T-cell (primary cell): ENCODE measurements at places on chromosomes 13 and 19. TPM values are rescaled to one million over a fixed set of nuclear protein-coding genes. Genes with fewer than 3 reads are reported as not detected.

The ZNF723 gene
- not detected for total RNA-seq

The FAM83E gene
- total RNA-seq, result 2.7 TPM

The CTXN1 gene
- total RNA-seq, result not detected

The PRR36 gene
- 0.28 TPM for total RNA-seq

The ITM2B gene
- total RNA-seq, result 347 TPM

The RFPL4A gene
- total RNA-seq, result not detected

The GJB6 gene
- total RNA-seq, result 1.1 TPM

The PCDH20 gene
- not detected for total RNA-seq

The PABPC3 gene
- total RNA-seq, result 0.30 TPM

The SPRED3 gene
- 1.9 TPM for total RNA-seq

The SERP2 gene
- 0.47 TPM for total RNA-seq

The MYPOP gene
- total RNA-seq, result 17.0 TPM

The ZNF71 gene
- 5.1 TPM for total RNA-seq

DNA sequence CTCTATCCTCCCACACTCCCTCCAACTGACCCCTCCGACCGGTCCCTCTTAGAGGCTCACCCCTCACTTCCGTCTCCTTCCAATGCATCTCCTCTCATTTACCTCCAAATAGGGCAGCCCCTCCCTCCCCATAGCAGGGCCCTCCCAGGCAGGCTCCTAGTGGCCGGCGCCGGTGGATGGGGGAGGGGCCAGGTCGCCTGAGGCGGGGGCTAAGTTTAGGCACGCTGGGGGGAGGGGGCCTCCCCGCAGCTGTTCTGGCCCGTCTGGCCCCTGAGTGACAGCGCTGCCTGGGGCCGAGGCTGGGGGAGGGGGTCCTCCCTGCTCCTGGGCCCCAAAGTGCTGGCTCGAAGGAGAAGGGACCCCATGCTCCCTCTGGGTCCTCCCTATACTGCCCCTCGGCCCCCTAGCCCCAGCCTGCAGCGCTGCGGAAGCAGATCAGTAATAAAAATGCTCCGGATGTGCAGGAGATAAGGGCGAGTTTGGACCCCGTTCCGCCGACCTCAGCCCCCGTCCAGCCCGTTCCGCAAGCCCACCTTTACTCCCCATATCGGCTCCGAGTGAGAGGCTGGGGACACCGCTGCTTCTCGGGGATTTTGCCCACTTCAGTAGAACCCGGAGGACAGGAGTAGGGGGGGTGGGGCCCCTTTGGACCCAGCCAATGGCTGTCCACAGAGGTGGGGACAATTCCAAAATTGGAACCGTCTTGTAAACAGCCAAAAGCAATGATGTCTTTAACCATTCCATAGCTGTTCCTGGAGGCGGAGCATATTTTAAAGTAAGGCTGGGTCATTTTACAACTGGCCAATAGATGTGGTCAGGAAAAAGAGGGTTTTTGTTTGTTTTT lies 4.0 kb downstream of the RTN2 start:
- H3K27me3 ChIP-seq, result peaks cover 50% of the 10 kb centered on the region
- no peak for DNase-seq
- H3K36me3 ChIP-seq, result no peaks in the 10 kb centered on the region

DNA sequence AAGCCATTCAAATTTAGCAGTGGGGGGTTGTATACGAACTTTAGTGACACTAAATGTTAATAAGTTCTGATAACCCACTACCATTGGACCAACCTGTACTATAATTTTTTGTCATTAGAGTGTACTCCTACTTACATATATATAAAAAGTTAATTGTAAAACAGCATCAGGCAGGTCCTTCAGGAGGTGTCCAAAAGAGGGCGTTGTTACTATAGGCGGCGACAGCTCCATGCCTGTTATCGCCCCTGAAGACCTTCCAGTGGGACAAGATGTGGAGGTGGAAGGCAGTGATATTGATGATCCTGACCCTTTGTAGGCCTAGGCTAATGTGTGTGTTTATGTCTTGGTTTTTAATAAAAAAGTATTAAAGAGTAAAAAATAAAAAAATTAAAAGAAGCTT lies 27.5 kb downstream of the SPRYD7 start:
- H3K27me3 ChIP-seq, result peaks cover 2% of the 10 kb centered on the region
- no peak overlapping the region for H3K4me3 ChIP-seq
- no peaks in the 10 kb centered on the region for H3K4me1 ChIP-seq
- H3K27ac ChIP-seq, result no peak overlapping the region
- no peaks in the 10 kb centered on the region for H3K36me3 ChIP-seq
- no peak for DNase-seq

DNA sequence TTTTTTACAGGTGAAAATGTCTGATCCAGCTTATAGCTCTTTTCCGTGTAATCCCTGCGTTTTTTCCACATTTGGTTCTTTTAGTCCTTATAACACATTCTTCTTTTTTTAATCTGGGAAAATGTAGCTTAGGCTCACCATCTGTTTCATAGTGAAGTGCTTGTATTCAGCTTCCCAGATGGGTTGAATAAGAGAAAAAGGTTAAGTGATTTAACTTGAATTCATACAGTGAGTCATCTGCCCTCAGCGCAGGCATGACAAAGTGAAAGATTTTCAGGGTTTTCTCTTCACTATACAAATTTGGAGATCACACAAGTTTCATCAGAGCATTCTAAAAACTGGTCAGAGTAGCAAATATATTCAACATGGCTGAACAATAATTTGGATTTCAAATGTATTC lies 224.8 kb downstream of the SPRY2 start:
- no peaks in the 10 kb centered on the region for H3K36me3 ChIP-seq
- no peak overlapping the region for H3K4me3 ChIP-seq
- H3K27me3 ChIP-seq, result no peaks in the 10 kb centered on the region
- DNase-seq, result no peak
- no peak overlapping the region for H3K27ac ChIP-seq

GRCh38 chr19:19319732-19320360 lies 463 bp downstream of the SUGP1 start:
- peak overlapping the region; percentile 99 for H3K4me3 ChIP-seq
- peaks cover 58% of the 10 kb centered on the region for H3K4me1 ChIP-seq
- peak overlapping the region; percentile 97 for H3K27ac ChIP-seq
- no peaks in the 10 kb centered on the region for H3K27me3 ChIP-seq

DNA sequence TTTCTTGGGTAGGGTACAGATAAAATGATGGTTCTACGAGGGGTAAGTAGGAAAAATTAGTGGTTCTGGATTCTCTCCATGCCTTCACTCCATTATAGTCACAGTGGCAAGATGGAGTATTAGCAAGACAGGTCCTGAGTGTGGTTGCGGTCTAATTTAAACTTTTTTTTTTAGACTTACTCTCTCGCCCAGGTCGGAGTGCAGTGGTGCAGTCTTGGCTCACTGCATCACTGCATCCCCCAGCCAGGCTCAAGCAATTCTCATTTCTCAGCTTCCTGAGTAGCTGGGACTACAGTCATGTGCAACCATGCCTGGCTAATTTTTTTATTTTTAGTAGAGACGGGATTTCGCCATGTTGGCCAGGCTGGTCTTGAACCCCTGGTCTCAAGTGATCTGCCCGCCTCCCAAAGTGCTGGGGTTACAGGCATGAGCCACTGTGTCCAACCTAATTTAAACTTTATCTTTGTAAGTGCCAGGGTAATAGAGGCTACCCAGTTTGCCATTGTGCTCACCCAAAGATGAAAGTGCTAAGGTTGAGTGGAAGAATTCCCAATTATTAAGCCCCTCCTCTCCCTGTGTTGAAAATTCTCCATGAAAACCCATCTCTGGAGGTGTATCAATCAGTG lies 135.6 kb downstream of the TM9SF2 start:
- H3K4me1 ChIP-seq, result no peaks in the 10 kb centered on the region
- H3K27me3 ChIP-seq, result no peaks in the 10 kb centered on the region
- no peak overlapping the region for H3K4me3 ChIP-seq
- H3K36me3 ChIP-seq, result no peaks in the 10 kb centered on the region
- no peak overlapping the region for H3K27ac ChIP-seq

- no peak overlapping the region for H3K27ac ChIP-seq
- peaks cover 6% of the 10 kb centered on the region for H3K4me1 ChIP-seq
- no peak overlapping the region for H3K4me3 ChIP-seq
- no peaks in the 10 kb centered on the region for H3K36me3 ChIP-seq
- DNase-seq, result no peak
These were observed 111.9 kb downstream of the COL4A2 start for GRCh38 chr13:110418944-110419343.

DNA sequence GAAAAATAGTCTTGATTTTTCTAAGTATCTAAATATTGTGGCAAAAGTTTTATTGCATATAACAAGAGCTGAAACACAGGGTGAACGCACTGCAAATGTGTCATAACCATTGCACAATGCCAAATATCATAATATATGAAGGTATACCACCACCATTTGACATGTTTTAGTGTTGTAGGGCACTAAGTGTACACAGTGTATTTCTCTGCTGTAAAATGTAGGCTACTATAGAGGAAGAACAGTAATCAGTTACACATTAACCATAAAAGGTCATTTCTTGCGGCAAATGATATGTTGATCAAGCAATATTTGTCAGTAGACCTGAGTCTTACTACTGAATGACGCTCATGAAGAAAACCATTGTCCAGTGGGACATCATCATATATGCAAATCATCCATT lies 18.3 kb upstream of the KLF5 start:
- no peak overlapping the region for H3K27ac ChIP-seq
- no peaks in the 10 kb centered on the region for H3K27me3 ChIP-seq

DNA sequence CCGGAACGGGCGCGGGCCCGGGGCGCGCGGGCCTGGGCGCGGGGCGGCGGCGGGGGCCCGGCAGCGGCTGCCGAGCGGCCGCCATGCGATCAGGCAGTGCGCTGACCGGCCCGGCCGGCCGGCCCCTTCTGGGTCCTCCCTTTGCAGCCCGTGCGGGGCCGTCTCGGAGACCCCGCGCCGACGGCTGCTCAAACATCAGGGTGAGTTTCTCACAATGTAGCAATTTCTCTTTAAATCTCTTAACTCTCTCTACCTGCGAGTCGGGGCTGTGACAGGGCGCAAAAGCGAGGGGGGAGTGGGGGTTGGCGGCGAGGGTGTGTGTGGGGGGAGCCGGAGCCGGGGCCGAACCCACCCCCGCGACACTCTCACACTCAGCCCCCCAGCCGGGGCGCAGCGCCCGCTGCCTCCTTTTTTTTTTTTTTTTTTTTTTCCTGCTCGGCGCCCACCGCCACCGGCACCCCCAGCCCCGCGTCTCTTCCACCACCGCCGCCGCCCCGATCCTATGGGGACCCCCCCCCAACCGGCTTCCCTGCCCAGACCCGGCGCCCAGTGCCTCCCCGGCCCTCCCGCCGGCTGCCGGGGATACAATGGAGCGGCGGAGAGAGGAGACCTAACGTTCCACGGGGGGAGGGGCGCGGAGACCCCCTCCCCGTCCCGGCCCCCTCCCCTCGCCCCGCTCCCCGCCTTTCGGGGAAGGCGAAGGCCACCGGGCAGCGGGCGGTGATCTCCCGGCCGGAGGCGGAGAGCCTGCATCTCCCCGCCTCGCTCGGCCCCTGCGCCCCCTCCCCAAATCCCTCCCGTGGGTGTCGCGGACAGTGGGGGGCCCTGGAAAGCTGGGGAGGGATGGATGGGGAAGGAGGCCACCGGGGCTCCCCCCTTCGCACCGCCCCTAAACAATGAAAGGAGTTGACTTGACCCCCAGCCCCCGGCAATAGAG lies at the start of gene BICRA:
Gene BICRA (plus strand): TSS at position 166 of the 937 bp plus-strand sequence. CDS start 64,441 bp downstream, outside the sequence.
- no peaks in the 10 kb centered on the region for H3K27me3 ChIP-seq
- peaks cover 6% of the 10 kb centered on the region for H3K36me3 ChIP-seq
- peak; percentile 71 for DNase-seq
- peak within 1 kb of the TSS; percentile 49 for H3K27ac ChIP-seq

GRCh38 chr13:90365130-90365529 lies 982.4 kb upstream of the MIR17HG start:
- no peaks in the 10 kb centered on the region for H3K27me3 ChIP-seq
- H3K4me1 ChIP-seq, result no peaks in the 10 kb centered on the region
- H3K27ac ChIP-seq, result no peak overlapping the region

DNA sequence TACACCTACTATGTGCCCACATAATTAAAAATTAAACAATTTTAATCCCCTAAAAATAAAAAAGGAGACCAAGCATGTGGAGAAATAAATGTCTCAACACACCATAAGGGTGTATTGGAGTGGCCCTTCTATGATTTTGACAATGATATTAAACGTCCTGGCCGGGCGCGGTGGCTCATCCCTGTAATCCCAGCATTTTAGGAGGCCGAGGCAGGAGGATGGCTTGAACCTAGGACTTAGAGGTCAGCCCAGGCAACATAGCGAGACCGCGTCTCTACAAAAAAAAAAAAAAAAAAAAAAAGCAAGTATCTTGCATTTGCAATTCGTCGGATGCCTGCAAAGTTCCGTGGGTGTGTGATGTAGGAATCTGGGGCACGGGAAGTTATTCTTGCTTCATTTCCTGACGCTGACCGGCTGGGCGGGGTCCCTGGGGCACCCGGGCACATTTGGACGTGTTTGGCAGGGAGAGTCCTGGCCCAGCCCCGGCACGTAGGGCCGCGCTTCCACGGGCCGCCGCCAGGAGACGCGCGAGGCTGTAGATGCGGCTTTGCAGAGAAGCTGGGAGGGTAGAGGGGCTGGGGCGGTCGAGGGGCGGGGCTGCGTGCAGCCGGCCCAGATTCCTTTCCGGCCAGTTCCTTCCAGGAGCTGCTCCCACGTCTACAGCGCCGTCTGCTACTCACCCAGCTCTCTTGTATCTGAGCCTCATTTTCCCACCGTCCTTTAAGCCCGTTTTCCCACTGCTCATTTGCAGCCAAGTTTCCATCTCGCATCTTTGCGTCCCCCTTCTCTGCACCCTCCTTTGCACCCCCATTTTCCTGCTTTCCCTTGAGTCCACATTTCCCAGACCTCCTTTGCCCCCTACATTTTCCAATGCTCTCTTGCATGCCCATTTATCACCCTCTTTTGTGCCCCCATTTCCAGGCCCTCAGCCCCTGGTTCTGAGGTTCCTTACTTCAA lies 2.2 kb upstream of the TSPAN16 start:
- H3K36me3 ChIP-seq, result no peaks in the 10 kb centered on the region
- H3K4me1 ChIP-seq, result peaks cover 8% of the 10 kb centered on the region
- DNase-seq, result peak; percentile 53

GRCh38 chr13:112647256-112647655 lies 42.6 kb upstream of the ATP11A start:
- H3K4me3 ChIP-seq, result no peak overlapping the region
- no peak for DNase-seq
- no peaks in the 10 kb centered on the region for H3K4me1 ChIP-seq
- H3K27me3 ChIP-seq, result no peaks in the 10 kb centered on the region
- no peak overlapping the region for H3K27ac ChIP-seq

GRCh38 chr19:51079481-51080110 lies 3.1 kb downstream of the KLK14 start:
- H3K36me3 ChIP-seq, result no peaks in the 10 kb centered on the region
- H3K4me1 ChIP-seq, result no peaks in the 10 kb centered on the region
- H3K27me3 ChIP-seq, result peaks cover 24% of the 10 kb centered on the region
- no peak overlapping the region for H3K4me3 ChIP-seq
- DNase-seq, result no peak

DNA sequence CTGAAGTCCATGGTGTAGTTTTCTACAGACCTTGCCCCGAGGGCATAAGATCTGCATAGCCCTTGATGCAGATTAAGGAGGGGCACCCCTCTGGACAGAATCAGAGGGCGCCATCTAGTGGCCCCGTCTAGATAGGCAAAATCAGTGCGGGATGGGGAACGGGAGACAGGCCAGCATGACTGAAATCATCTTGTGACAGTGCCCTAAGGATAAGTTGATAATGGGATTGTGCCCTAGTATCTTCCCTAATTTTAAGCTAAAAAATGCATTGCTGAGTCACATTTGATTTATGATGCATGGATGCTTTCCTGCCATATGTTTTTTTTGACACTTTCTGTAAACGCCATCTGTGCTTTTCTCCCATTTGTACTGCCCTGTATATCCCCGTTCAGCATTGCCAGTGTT lies 19.0 kb upstream of the GPI start:
- DNase-seq, result peak; percentile 79
- peaks cover 19% of the 10 kb centered on the region for H3K36me3 ChIP-seq
- H3K4me3 ChIP-seq, result no peak overlapping the region

GRCh38 chr13:73956795-73957408 lies 177.3 kb downstream of the KLF12 start:
- peaks cover 7% of the 10 kb centered on the region for H3K4me1 ChIP-seq
- no peak for DNase-seq
- no peaks in the 10 kb centered on the region for H3K36me3 ChIP-seq
- no peaks in the 10 kb centered on the region for H3K27me3 ChIP-seq
- H3K4me3 ChIP-seq, result no peak overlapping the region
